ENCODE measurements at places on chromosomes 2 and 18.

DNA sequence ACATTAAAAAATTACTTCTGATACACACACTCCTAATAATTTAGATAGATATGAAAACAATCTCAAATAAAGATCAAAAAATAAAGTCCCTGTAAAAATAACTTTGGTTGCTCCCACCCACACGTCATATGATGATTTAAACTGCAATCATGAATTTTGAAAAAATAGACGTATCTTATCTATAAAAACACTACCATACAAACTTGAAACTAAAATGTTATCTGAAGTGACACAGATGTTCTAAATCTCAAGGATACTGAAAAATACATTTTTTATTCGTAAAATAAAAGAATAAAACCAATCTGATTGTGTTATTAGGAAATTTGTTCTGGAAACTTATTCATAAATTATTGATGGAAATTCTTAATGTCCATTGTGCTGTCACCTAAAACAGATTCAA lies 8.1 kb upstream of the BOLA3 start:
- no peak for DNase-seq

GRCh38 chr2:126719833-126720351 lies 63.9 kb downstream of the GYPC start:
- DNase-seq, result no peak

- DNase-seq, result no peak
These were observed 2.0 kb downstream of the RAPH1 start for GRCh38 chr2:203532957-203533658.

DNA sequence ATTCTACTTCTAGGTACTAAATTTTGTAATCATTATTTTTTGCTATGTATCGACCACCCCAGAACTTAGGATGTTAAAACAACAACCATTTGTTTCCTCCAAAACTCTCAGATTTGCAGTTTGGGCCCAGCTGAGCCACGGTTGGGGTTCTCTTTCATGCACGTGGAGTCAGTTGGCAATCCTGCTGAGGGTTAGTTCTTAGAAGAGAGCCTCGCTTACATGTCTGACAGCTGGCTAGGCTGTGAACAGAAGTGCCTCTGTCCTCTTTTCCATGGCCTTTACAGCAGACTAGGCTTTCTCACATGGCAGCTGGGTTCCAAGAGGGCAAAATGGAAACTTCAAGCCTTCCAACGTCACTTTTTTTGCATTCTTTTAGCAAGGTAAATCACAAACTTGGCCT lies 9.3 kb upstream of the RGPD4 start:
- no peak for DNase-seq

DNA sequence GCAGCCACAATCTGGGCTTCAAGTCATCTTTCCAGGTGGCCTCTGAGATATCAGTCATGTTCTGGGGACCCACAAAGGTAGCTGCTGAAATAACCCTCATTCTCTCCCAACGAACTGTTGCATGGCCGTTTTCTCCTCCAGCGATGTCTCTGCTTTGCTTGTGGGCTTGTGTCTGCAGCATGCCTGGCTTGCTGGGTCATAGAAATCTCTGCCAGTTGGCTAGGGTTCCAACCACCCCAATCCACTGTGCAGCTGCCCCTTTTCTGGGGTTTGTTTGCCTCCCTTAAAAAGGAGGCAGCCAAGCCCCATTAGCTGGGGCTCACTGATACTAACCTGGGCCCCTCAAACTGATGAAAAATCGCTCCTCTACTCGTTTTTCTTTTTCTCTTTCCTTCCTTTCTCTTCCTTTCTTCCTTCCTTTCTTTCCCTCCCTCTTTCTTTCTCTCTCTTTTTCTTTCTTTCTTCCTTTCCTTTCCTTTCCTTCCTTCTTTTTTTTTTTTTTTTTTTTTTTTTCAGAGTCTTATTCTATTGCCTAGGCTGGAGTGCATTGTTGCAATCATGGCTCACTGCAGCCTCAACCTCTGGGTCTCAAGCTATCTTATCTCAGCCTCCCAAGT lies 680.0 kb downstream of the EPHA4 start:
- no peak for DNase-seq

GRCh38 chr18:79336556-79337142 lies 59.1 kb upstream of the NFATC1 start:
- DNase-seq, result no peak

DNA sequence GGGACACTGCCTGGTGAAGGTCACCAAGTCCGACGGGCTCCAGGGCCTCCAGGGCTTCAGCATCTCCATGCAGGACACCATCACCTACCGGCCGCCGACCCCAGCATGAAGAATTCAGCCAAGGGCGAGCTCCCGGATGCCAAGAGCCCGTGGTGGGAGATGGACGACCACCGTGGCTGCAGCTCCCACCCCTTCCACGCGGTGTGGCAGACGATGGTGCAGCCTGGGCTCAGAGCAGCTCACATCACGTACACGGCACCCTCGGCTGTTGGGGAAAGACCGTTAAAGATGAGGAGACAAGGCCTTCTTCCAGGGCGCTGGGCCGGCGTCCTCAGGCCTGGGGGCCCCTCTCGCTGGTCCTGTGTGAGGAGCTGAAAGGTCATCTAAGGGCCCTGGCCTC lies 31.2 kb upstream of the ADNP2 start:
- no peak for DNase-seq

- no peak for DNase-seq
These were observed 168.7 kb downstream of the TCF4 start for GRCh38 chr18:55419132-55419946.

DNA sequence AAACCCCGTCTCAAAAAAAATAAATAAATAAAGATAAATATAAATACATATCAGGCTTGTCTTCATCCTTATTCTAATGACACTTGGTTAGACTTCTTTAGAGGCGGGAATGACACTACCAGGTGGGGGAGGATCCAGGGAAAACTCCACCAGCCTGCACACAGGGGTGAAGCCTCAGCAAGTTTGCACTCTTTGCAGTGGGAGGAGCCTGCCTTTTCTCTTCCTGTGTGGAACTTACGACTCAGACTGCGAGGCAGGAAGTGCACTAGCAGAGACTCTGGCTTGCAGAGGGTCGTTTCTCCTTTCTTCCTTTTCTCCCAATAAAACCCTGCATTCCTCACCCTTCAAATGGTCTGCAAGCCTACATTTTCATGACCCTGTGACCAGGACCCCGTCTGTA lies 153.6 kb upstream of the CBLN2 start:
- DNase-seq, result no peak

DNA sequence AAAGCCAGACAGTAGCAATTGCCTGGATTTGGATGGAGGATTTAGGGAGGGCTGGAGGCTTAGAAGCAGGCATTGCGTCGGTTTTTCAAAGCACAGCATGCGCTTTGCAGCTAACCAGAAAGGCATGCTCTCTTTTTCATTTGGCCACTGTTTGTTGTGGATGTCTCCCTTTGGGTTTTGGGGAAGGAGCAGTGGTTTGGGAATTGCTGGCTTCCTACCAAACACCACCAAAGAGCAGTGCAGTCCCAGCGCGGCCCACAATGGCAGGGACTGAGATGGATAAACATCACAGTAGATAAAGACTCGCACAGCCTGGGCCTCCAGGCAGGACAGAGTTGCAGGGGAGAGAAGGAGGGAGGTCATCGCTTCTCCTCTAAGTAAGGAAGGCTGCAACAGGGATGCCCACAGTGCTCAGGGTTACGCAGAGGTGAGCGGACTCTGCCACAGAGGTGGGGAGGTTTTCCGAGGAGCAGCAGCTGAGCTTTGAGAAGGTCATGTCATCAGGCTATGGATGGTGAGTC lies 148.5 kb downstream of the MYT1L start:
- no peak for DNase-seq

DNA sequence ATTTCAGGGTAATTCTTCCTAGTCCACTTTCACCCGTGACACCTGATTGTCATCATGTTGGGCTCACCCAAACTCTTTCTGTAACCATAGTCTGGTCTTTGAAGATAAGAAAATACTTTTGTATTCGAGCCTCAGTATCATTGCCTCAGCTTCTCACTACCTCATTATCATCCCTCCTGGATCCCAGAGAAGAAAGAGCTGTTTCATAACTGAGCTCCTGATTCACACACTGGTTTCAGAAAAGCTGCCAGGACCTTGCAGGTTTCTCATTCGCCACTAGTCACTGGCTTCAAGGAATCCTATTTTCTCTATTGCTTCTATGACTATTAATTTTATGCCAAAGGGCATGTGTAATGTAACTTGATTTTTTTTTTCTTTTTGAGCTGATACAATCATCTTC lies 2.9 kb upstream of the CRIM1 start:
- DNase-seq, result no peak

DNA sequence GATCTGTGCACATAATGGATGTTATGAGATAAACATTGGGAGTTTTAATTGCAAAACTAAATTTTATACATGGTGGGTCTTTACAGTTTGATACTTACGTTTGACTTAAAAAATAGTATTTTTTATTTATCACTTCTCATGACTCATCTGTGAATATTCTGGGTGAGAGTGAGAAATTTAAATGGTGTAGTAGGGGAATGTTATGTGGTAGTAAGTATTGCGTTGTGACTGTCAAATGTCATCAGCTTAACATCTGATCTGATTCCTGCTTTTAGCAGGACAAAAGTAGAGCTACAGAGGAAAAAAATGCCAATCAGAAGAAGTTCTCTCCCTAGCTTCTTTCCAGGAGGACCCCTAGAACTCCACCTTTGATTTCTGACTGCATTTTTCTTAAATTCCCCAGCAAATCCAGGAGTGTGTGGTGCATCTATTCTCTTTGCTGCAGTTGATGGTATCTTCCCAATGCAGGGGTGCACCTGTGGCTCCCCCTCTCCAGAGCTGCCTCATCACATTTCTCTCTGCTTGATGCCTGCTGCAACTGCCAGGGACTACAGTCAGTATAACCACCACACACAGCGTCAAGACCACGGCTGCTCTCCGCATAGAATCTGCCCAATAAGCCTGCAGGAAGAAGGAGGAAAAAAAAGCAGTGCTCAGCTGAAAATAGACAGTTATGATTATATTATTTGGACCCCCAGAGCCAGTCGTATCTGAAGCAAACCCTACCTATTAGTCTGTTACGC lies 151.3 kb upstream of the THUMPD2 start:
- DNase-seq, result no peak

- DNase-seq, result no peak
These were observed 912.7 kb downstream of the CPS1 start for GRCh38 chr2:211468877-211469663.

DNA sequence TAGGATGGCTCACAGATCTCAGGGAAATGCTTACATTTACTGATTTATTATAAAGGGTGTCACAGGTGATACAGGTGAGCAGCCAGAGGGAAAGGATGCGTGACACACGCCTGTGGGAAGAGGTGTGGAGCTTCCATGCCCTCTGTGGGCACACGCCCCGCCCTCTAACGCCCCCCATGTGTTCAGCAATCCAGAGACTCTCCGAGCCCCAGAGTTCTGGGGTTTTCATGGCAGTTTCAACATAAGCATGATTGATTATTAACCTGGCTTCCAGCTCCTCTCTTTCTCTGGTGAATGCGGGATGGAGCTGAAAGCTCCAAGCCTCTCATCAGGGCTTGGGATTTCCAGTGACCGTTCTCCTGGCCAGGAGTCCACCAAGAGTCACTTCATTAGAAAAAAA lies 34.3 kb upstream of the ODC1 start:
- no peak for DNase-seq

DNA sequence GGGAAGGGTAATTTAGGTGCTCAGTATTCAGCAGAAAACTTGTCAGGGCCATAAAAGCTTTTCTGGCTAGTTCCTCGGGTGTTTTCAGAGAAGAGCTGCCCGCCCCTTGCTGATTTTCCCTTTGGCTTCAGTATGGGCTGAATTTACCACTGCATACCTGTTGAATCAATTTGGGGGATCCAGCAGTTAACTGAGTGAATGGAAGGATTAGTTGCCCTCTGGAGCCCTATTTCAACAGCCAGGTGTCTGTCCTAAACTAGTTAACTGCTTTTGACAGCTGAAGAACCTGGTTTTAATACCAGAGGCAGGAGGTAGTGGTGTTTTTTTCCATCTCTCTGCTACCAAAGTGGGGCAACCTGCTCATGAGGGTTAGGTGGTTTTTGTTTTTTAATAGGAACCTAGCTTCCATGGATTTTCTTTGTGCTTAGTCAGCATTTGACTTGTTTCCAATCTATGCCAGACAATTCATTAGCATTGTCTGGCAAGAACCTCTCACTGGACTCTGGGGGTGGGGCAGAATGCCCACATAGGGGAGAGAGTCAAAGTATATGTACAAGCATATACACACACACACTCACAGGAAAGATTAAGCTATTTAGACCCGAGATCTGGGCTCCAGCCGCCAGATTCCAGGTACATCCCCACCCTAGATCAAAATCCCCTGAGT lies 166.5 kb upstream of the SIX3 start:
- no peak for DNase-seq

DNA sequence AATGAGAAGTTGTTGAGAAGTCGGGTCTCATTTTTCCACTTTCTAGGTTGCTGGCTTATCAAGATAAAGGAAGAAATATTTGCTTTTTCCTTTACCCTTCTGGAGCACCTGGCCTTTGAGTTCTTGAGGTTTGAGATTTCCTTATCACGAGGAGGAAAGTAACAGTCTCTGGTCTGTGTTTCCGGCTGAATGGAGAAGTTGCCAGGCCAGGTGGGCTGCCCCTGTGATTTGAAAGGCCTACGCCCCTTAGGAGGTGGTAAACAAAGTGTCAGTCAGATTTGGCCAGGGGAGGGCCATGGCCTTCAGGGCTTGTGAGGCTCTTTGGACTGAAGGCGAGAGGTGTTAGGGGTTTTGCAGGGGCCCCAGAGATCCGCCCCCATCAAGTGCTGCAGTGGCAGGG lies 156.7 kb upstream of the HAAO start:
- peak; percentile 50 for DNase-seq

DNA sequence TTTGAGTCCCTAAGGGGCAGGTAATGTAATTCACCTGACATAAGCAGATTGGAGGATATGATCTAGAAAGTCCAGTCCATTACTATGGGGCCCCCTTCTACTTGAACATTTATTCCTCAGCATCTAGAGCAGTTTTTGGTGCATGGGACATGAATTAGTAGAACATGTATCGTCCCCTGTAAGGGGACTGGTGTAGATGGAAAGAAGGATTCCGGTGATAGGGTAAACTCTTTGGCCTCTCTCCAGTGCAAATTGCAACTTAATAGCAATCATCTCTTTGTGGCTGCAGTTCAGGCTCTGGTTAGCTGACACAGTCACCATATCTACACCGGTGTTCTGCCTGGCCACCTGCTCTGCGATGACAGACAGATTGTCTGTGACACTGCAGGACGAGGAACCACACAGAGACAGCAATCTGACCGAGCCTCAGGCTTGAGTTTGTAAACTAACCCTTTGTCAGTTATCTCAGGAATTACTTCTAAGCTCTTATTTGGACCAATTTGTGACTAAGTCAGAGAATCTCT lies 6.4 kb upstream of the SLC8A1 start:
- no peak for DNase-seq

- no peak for DNase-seq
These were observed 94.5 kb downstream of the SNTG2 start for GRCh38 chr2:1045109-1045508.

DNA sequence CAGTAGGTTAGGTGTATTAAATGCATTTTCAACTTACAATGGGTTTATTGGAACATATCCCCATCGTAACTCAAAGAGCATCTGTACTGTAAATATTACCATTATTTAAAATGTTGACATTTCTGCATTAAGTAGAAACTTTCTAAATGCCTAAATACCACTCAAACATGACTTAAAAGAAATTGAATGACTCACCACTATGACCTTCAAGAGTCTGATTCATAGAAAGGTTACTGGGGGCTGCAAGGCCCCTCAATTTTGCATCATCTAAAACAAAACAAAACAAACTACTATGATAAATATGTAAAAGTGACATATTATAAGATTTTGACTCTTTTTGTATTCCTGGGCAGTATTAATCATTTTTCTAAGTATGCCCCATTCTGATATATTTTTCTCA lies 7.6 kb downstream of the WDR35 start:
- DNase-seq, result no peak

- DNase-seq, result no peak
These were observed 60.5 kb downstream of the INSIG2 start for GRCh38 chr2:118148809-118149208.
